T47D (cell line): ENCODE measurements at places on chromosomes 3 and 15.

GRCh38 chr3:47772047-47772446, 9.6 kb downstream of the SMARCC1 start:
- DNase-seq = no peak

GRCh38 chr3:150755902-150756301, 7.1 kb downstream of the SIAH2 start:
- DNase-seq = no peak

DNA sequence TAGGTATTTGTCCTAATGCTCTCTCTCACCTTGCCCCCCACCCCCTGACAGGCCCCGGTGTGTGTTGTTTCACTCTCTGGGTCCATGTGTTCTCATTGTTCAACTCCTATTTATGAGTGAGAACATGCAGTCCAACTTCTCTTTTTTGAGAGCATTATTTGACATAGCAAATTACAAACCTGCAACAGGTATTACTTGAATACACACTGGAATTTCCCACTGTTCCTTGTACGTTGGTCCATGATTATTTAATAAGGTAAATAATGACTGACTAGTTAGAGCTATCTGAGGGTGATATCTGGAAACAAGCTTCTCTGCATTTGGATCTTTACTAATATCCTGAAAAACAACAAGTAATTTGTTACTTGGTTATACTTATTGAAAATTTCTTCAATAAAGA, 24.1 kb downstream of the ICE2 start:
- no peak for DNase-seq

- DNase-seq = no peak
These were observed 418.3 kb downstream of the CADM2 start for GRCh38 chr3:85377115-85377514.

GRCh38 chr15:83287541-83288027, 3.1 kb upstream of the BNC1 start:
- DNase-seq = no peak

GRCh38 chr3:170090601-170090981, 52.8 kb downstream of the GPR160 start:
- DNase-seq = no peak

- DNase-seq = no peak
These were observed 19.7 kb downstream of the OCA2 start for GRCh38 chr15:28079313-28079969.

GRCh38 chr3:24683633-24684384, 189.2 kb upstream of the THRB start:
- peak; percentile 14 for DNase-seq

DNA sequence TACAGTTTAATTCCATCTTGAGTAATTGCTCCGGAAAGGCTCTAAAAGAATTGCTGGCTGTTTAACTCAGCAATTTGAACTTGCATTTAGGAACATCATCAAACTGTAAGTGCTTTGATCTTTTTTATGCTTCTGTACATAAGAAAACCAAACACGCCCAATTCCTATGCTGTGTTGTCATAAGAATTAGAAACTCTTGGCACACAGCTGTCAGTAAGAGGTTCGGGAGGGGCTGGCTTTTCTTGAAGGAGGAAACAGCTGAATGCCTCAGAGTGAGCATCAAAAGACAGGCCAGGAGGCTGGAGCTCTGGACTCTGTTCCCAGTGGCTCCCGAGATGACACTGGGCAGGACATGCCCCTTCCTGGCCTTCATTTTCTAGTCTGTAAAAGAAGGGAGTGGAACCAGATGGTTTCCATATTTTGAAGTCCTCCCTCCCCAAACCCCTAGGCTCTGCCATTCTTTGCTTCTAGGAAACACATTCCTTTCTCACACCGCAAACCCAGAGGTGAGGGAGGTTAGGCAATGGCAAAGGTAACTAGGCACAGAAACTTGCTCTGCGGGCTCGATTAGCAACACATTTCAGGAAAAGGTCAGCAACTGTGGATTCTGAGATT, 73.7 kb upstream of the DLG1 start:
- DNase-seq = peak; percentile 94

DNA sequence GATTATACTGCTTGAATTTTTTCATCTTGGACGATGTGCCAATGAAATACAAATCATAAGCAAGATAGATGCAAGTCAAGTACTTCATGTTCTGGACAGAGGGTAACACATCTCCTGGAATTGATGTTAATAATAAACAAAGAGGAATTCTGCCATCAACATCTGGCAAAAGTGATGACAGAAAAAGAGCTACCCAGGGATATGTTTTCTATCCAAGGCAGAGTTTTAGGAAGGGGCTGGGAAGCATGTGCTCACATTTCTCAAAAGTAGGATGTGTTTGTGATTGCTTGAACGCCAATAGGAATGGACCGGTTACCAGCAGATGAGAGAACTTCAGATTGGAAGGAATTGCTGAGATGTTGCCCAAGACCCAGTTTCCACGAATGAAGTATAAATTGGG, 242.6 kb upstream of the AGTR1 start:
- DNase-seq = no peak

DNA sequence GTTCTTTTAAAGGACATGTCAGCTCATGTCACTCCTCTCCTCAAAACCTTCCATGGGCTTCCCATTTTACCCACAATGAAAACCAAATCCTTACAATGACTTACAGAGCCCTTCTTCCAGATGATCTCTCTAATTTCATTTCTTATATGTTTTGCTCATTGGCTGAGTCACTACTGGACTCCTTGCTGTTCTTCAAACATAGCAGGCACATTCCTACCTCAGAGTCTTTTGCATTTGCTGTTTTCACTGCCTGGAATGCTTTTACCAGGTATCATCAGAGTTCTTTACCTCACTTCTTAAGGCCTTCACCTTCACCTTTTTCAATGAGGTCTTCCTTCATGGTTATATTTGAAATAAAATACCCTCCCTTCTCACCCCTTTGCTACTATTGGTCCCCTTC, 57.3 kb downstream of the NECTIN3 start:
- DNase-seq = no peak

DNA sequence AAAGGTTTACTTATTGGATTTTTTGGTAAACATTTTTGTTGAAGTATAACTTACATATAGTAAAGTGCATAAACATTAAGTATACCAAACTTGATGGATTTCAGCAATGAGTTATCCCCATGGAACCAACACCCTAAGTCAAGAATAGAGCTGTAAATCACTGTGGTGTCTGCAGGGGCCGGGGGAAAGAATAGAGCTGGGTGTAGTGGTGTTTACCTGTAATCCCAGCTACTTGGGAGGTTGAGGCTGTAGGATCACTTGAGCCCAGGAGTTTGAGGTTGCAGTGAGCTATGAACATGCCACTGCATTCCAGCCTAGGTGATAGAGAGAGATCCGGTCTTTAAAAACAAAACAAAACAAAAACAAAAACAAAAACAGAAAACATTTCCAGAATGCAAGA, 13.3 kb upstream of the FEM1B start:
- DNase-seq = no peak

DNA sequence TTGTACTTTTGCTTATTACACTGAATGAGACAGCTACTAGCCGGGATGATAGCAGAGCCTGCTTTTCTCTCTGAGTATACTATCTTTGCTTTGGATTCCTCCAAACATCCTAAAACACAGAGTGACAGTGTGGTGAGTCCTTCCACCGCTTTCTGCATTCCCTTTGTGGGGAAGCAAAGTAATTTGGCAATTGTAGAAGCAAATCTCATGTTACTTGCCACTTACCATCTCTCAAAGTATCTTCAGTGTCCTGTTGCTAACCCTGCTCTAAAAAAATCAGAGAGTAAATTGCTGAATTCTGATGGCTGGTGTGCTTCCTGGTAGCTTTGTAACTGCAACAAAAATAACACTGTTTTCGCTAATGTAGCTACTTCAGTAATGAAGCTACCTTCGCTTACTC, 92.4 kb upstream of the LRRFIP2 start:
- no peak for DNase-seq

DNA sequence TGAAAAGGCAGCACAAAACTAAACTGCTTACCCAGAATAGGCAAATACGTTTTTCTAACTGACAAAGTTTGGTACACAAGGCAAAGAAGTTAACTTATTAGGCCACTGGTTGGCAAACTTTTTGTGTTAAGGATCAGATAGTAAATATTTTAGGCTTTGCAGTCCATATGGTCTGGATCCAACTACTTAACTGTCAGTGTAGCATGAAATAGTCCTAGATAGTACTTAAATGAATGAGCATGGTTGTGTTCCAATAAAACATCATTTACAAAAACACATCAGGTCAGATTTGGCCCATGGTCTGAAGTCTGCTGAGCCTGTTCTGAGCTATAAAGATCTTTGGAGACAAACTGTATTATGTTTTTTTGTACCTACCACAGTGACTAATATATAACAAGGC, 136.9 kb downstream of the PCCB start:
- DNase-seq = no peak

DNA sequence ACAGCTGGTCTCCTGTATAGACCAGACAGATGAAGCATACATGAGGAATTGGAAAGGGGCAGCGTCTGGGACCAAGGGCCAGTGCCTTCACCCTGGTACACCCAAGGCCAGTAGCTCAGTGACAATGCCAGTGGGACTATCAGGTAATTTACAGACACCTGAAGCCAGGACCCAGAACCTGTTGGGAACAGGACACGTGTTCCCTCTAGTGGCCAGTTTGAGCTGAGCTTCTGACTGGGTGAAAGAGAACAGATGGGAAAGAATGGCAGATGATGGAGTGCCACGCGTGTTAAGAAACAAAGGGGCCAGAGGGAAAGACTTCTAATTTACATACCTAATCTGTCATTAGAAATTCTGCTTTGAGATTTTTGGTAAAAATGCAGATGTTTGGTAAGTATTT, 5.1 kb upstream of the SLC25A38 start:
- DNase-seq = peak; percentile 84

- DNase-seq = no peak
These were observed 76.2 kb downstream of the USP13 start for GRCh38 chr3:179729086-179729485.

GRCh38 chr3:60309539-60310268, 941.5 kb downstream of the FHIT start:
- no peak for DNase-seq

DNA sequence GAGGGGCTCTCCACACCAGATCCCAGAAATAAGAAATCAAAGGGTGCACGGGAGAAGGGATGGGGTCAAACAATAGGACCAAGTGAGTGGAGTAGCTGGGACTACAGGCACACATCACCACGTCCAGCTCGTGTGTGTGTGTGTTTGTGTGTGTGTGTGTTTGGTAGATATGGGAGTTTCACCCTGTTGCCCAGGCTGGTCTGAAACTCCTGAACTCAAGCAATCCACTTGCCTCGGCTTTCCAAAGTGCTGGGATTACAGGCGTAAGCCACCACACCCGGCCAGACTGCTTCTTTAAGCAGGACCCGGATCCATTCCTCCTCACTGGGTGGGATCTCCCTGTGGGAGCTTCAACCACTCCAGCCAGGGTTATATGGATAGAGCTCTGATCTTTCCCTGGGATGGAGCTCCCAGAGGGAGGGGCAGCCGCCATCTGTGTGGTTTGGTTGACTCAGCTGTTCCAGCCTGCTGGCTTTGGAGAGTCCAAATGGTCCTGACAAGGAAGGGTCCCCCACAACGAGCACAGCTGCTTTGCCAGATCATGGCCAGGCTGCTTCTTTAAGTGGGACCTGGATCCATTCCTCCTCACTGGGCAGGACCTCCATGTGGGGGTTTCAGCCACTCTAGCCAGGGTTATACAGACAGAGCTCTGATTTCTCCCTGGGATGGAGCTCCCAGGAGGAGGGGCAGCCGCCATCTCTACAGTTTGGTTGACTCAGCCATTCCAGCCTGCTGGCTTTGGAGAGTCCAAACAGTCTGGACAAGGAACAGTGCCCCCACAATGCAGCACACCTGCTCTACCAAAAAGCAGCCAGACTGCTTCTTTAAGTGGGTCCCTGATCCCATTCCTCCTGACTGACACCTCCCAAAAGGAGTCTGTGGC, 9.1 kb upstream of the AVEN start:
- DNase-seq = no peak
